Naive B cell (primary cell): ENCODE measurements at places on chromosomes 3 and 15. TPM values are rescaled to one million over a fixed set of nuclear protein-coding genes. Genes with fewer than 3 reads are reported as not detected.

Gene C3orf22
- polyA plus RNA-seq: not detected

DNA sequence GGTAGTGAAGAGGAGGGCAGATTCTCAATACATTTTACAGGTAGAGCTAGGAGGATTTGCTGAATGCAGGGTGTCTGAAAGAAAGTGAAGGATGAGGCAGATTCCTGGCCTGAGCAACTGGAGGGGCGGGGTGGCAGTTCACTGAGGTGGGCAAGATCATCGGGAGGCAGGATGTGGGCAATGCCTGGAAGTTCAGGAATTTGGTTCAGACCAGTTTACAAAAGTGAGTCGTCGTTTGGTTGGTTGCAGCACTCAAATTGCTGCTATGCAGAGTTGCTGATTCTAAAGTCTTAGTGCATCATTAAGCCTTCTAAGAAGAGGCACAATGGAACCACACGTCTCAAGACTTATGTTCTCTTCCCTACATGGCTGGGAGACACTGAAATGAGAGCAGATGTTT is 134.0 kb downstream of the MFSD1 start:
- H3K36me3 ChIP-seq: no peaks in the 10 kb centered on the region
- no peak for DNase-seq
- H3K4me1 ChIP-seq: no peaks in the 10 kb centered on the region
- no peak overlapping the region for H3K4me3 ChIP-seq
- H3K27me3 ChIP-seq: peaks cover 24% of the 10 kb centered on the region
- H3K27ac ChIP-seq: no peak overlapping the region

DNA sequence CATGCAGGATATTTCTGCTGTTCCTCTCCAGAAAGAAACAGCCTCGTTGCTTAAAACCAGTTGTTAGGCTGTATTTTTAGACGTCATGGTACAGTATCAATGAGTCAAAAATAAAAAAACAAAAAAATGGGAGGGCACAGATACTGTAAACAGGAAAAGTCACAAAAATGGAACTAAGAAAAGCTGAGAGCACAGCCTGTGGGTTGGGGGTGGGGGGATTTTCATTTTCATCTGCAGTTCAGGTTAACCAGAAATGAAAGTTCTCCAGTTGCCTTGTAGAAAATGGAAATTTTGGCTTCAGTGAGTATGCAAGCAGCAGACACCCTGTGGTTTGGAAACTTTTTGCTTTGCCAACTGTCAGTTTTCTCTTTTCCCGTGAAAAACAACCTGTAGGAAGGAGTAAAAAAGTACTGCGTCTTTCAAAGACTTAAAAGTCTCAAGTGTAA is 59.0 kb downstream of the FRMD4B start:
- H3K27me3 ChIP-seq: no peaks in the 10 kb centered on the region
- peak overlapping the region; percentile 54 for H3K27ac ChIP-seq
- no peaks in the 10 kb centered on the region for H3K36me3 ChIP-seq
- peak overlapping the region; percentile 48 for H3K4me3 ChIP-seq
- DNase-seq: peak; percentile 29

Gene GASK1A
- not detected for polyA plus RNA-seq

- H3K4me3 ChIP-seq: peak overlapping the region; percentile 72
- H3K27me3 ChIP-seq: no peaks in the 10 kb centered on the region
- no peak for DNase-seq
- H3K4me1 ChIP-seq: peaks cover 94% of the 10 kb centered on the region
Measured at GRCh38 chr15:85403745-85404144, 23.3 kb downstream of the AKAP13 start.

- no peak overlapping the region for H3K27ac ChIP-seq
- H3K27me3 ChIP-seq: no peaks in the 10 kb centered on the region
- H3K4me1 ChIP-seq: peaks cover 3% of the 10 kb centered on the region
- no peak overlapping the region for H3K4me3 ChIP-seq
- DNase-seq: no peak
Measured at GRCh38 chr15:78105476-78106241, 13.3 kb downstream of the SH2D7 start.
